ENCODE measurements at places on chromosomes 3 and 15.

DNA sequence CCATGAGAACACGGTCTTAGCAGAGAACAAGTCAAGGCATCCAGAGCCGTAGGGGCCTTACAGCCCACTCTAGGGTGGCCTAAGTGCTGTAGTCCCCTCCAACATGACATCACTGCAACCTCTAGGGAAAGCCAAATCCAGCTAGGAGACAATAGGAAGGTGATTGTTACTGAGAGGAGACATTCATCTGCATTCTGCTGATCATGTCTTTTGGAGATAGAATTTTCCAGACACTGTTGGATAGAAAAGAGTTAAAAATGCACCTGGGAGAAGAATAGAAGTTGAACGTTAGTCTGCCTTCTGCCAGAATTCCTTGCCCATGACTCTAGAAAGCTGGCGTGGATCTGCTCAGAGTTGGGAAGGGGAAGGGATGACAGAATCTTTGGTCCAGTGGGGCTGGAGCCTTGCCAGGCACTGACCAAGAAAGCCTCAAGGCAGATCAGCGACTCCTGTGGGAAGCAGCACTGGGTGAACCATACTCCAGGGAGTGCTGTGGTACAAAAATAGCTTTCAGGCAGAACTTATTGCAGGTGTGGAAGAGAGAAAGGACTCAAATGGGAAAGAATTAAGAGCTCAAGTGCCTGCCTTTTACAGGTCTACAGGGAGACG, 44.8 kb upstream of the RAF1 start:
- DNase-seq = peak; percentile 46

GRCh38 chr3:37297459-37297858, 123.1 kb upstream of the LRRFIP2 start:
- DNase-seq = no peak

DNA sequence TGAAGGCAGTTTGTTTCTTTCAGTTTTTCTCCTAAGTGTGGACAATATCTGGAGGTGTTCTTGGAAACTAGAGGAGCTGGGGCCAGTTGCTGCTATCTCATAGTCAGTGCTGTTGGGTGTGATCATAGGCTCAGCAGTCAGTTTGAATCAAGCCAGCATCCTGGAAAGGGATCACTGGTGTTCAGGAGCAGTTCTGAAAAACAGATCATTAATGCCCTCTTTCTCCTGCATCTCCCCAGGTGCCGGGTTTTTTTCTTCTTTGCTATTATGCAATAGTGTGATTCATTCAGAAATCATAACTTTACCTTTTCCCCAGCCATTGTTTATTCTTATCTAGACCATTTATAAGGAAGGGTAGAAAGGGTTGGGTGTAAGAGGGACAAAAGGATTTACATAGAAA, 24.0 kb downstream of the LNP1 start:
- DNase-seq = no peak

GRCh38 chr3:170493712-170494182, 75.1 kb downstream of the CLDN11 start:
- DNase-seq = peak; percentile 72

DNA sequence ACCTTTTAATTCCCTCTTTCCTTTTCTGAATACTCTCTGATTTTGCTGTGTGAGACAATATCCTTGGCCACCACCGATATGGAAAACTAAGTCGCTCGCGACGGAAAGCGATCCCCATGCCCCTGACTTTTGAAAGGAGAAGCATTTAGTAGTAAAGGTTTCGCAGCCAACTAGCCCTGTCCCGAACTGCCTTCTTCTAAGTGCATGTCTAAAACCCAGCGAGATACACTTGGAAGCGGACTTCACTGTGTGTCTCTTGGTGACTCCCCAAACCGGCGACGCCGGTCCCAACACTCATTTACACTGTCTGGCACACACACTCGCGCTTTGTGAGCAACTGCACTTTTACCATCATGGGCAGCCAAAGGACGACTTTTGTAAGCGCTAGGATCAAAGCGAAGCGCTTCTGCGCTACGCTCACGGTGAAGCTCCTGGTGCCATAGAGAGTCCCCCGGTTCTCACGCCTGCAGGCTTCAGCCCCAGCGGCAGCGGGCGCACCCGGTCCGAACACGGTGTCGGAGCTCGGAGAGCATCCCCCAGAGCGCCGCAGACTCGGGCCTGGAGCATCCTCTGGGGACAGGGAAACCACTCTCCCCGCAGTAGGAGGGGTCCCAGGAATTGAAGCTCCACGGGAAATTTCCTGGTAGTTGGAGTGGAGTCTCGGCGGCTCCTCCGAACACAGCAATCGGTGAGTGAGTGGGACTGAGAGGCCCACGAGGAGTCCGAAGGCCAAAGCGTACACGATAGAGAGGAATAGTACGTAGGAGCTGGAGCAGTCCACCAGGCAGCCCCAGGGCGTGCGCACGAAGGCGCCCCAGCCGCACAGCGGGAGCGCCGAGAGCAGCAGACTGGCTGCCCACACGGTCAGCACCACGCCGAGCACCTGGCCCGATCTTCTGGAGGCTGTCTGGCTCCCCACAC, 1.4 kb downstream of the GPR149 start:
- DNase-seq = no peak

- no peak for DNase-seq
Measured at GRCh38 chr3:193782747-193783146, 189.7 kb downstream of the OPA1 start.

DNA sequence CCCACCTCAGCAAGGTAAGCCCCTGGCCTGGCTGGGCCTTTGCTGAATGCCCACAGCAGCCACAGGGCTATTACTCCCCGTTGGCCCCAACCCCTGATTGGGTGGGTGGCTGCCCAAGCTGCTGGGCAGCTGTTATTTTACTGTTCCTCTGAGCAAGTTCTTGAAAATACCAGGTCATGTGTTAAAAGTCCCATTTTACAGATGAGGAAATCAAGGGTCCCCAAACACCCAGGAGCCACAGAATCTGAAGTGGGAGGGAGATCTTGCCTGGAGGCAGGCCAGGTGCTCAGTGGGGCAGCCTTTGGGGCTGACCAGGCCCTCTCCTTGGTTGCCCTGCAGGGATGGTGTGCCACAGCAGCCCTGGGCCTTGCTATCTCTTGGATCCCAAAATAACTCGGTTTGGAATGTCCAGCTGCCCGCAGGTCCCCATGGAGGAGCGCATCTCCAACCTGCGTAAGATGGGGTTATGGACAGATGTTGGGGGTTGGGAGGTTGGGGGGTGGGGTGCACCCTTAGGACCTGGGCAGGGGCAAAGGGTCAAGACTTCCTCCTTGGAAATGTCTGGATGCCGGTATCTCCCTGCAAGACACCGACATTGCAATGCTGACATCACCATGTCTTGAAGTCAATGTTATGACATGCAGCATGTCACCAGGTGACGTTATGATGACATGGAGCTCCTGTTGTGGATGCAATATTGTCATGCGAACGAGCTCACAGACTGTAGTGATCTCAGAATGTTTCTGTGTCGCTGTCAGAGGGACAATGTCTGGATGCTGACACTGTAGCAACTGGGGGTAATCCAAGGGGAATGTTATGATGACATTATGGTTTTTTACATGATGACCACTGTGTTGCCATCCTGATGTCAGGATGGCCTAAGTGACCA, 13.3 kb upstream of the CSPG4 start:
- peak; percentile 63 for DNase-seq

DNA sequence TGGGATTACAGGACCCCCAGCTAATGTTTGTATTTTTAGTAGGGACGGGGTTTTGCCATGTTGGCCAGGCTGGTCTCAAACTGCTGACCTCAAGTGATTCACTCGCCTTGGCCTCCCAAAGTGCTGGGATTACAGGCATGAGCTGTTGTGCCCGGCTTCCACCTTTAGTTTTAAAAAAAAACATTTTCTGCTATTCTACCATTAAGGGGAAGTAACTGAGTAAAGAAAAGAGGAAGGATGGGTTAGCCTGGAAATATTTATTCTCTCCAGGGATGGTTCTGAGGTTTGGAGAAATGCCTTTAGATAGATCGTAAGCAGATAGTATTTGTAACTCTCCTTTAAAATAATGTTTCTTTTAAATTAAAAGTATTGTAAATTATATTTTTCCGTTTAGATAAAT, 3.1 kb downstream of the AP4E1 start:
- DNase-seq = no peak

DNA sequence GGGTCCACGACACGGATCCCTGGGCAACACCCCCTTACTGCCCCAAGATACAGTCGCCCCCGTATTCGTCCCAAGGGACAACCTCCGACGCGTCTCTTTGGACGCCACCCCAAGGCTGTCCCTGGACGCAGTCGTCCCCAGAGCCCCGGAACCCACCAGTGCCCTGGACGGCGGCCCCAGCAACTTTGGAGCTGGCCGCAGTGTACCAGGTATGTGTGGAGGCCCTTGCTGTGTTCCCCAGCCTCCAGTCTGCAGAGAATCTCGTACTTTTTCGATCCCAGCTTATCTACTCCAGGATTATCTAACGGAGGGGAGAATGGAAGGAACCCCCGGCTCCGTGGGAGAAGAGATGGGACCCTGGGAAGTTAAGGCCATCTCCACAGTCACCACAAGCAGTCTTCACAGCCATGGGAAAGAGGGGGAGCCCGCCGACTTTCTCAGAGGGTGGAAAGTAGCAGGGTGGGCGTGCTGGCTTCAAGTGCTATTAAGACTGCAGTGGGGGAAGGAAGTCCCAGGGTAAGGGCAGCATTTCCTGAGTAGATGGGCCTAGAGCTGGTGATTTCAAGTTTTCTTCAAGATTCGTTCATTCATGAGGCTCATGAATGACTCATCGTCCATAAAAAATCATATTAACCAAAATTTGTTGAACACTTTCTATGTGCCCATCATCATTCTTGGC, 1.1 kb downstream of the MESP2 start:
- no peak for DNase-seq

DNA sequence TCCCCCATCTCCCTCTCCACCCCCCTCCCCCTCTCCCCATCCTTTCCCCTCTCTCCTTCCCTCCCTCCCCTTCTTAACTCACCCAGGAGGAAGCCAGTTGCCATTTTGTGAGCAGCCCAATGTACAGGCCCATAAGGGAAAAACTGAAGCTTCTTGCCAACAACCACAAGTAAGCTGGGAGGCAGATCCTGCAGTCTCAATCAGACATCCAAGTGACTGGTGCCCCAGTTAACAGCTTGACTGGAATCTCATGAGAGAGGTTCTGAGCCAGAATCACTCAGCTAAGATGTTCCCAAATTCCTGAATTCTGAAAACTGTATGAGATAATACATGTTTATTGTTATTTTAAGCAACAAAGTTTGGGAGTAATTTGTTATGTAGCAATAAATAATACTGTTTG, 90.7 kb downstream of the C3orf70 start:
- DNase-seq = no peak

- DNase-seq = no peak
Measured at GRCh38 chr3:56365905-56366640, 102.2 kb downstream of the ERC2 start.

- DNase-seq = no peak
Measured at GRCh38 chr15:88896333-88897033, 1.1 kb upstream of the HAPLN3 start.

- peak; percentile 49 for DNase-seq
Measured at GRCh38 chr3:52742418-52743041, 28.2 kb downstream of the NEK4 start.

DNA sequence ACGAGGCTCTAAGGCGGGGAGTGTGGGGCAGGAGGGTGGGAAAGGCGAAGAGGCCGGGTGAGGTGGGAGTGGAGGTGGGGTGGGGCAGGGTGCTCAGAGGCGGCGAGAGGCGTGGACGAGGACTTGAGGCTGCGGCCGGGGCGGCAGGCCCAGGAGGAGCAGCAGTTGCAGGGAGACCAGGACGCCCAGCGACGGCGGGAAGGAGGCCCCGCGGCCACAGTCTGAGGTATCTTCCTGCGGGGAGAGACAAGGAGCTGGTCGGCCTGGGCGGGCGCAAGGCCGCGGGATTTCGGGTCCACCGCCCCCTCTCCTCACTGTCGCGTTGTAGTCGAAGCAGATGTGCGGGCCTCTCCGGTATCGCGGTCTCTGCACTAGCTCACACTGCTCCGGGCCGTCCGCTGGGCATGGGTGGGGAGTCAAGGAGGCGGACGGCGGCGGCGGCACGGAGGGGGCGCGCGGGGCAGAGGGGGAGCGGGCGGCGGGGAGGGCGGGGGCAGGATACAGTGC, 5.3 kb upstream of the TMEM115 start:
- no peak for DNase-seq

- DNase-seq = peak; percentile 3
Measured at GRCh38 chr15:31974855-31975829, 55.2 kb upstream of the CHRNA7 start.

- no peak for DNase-seq
Measured at GRCh38 chr15:77475001-77475400, 54.3 kb downstream of the HMG20A start.

- DNase-seq = no peak
Measured at GRCh38 chr15:67359431-67360079, 105.0 kb downstream of the IQCH start.

- no peak for DNase-seq
Measured at GRCh38 chr15:64558460-64559179, 98.2 kb downstream of the ZNF609 start.

GRCh38 chr15:52326756-52327155, 31.2 kb upstream of the MYO5C start:
- peak; percentile 32 for DNase-seq

GRCh38 chr15:95174301-95175259, 943.2 kb downstream of the MCTP2 start:
- DNase-seq = peak; percentile 3

- DNase-seq = peak; percentile 7
Measured at GRCh38 chr15:63880744-63881143, 47.0 kb upstream of the HERC1 start.

DNA sequence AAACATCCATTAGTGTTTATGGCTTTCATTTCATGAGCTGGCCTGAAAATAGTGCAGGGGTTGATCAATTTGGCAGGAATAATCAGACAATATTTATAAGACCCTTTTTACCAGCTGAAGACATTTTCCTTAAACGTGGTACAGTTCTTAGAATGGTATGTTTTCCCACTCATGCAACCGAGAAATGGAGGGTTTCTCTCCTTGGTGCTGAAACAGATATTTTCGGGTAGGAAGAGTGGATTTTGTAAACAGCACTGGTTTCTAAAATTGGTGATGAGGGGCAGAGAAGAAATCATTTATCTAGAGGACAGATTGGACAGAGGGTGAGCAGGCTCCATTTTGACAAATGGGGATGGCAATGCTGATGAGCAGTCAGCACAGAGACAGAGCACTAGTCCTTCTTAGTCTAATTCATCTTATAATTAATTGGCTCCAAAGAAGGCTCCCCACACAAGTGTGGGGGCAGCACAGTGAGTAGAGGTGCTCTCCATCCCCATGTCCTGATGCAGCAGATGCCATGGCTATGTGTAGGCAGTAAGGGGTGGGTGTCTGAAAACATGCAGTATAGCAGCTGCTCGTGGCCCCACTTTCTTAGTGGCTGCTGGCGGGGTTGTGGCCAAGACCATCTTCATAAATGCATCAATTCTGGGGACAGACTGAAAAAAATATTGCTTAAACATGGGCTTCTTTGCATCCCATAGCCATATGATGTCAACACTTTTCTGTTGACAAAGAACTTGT, 18.1 kb upstream of the SLC7A14 start:
- DNase-seq = peak; percentile 32

DNA sequence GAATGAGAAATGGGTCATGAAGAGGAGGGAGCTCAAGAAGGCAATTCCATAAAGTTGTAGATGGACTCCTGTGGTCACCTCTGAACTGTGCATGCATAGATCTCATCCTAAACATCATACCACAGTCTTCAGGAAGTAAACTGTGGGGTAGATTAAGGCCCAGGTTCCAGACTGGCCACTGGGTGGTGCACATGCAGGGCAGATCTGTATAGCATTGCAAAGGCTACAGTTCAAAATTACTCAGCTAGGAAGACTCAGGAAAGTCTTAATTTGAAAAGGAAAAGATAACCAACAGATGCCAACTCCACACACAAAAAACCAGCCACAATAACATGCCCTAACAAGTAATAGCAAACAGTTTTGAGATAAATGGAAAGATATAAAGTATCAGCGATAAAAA, 20.3 kb downstream of the KY start:
- DNase-seq = no peak

Data from mesenchymal stem cell (in vitro differentiated cells and primary cell).